ENCODE measurements at places on chromosomes 4 and X.

- no peak for DNase-seq
These were observed 18.5 kb upstream of the BDH2 start for GRCh38 chr4:103118166-103118565.

DNA sequence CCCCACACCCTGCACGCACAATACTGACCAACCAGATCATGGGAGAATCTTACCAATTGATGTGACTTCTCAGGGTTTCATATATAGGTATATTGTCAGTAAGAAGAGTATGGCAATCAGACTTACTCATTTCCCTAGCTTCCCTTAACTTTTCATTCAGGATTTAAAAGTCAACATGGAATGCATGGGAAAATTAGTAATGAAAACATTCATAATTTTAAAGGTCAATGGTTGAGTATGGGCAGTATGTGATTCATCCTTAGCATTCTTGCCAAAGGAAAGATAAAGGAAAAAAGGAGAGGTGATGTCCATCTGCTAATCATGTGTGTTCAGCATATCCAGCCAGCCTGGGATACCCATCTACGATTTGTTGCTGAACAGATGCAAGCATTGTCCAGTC, 4.0 kb downstream of the DIPK2B start:
- no peak for DNase-seq

GRCh38 chrX:100265179-100265578, 144.9 kb downstream of the PCDH19 start:
- DNase-seq: no peak

DNA sequence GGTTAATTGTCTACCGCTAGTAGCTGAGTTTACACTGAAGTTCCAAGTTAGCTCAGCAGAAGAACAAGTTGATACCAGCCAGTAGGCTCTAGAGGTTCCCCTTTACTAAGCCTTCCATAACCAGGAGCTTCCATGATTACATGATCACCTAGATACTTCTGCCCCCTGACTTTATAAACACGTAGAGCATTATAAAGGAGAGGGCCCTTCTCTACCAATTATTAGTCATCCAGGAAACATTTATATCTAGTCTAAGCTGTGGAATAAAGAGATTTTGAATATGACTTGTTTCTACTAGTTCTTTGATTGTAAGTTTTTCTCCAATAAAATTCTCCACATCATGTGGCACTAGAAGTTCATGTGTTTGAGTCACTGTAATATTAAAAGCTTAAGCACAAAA, 818.1 kb upstream of the PCDH10 start:
- peak; percentile 41 for DNase-seq
